ENCODE measurements at places on chromosomes 7 and 10.

DNA sequence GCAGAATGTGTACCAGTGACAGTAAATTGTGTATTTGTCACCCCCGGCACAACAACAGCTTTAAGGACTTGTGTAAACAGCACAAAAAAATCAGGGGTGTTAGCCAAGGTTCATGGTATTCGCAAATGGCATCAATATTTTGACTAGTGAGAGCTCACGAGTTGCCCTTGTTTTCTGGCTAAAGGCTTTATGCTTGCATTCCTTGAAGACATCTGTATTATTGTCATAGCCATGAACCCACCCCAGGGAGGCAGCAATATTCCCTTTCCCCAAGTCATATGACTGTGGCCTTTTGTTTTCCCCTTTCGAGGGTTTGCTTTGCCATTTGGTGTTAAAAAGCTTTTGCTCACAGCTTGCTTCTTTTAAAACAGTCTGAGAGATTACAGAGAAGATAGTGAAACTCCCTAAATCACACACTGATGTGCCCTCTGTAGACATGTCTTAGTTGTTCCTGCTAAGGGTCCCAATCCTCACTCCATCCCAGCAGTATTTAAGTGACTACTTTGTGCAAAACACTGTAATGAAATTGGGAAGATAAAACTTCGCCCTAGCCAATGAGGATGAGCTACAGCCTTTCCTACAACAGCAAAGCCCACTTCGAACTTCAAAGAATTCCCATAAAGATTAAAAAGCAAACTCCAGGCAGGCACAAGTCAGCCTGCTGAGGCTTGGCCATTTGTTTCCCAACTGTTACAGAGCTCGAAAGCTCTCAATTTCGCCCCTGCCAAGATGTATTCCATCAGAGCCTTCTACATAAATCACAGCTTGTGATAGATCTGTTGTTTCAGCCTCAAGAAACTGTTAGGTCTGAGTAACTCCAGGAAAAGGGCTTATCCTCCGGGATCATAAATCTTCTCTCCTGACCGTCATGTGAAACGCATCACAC, 172.3 kb downstream of the ADAM12 start:
- DNase-seq, result no peak

- no peak for DNase-seq
Observed at GRCh38 chr10:119817991-119818888, 54.4 kb downstream of the MCMBP start.

GRCh38 chr10:13853854-13854253, 267.1 kb downstream of the PRPF18 start:
- no peak for DNase-seq

GRCh38 chr10:113087165-113088029, 137.3 kb downstream of the TCF7L2 start:
- DNase-seq, result no peak

DNA sequence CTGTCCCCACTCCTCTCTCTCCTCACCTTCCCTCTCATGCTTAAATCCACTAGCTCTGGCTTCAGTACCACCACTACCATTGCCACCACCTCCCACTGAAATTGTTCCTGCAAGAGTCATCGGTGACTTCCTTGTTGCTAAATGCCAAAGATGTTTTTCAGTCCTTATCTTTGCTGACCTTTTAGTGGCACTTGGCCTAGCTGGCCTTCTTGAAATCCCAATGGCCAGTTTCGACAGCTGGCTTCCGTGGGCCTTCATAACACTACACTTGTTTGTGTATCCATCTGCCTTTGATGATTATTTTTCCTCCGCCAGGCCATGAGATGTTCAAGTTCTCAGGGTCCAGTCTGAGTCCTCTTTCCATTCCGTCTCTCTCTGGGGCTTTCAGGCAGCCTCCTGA, 118.2 kb upstream of the NANOS1 start:
- no peak for DNase-seq

DNA sequence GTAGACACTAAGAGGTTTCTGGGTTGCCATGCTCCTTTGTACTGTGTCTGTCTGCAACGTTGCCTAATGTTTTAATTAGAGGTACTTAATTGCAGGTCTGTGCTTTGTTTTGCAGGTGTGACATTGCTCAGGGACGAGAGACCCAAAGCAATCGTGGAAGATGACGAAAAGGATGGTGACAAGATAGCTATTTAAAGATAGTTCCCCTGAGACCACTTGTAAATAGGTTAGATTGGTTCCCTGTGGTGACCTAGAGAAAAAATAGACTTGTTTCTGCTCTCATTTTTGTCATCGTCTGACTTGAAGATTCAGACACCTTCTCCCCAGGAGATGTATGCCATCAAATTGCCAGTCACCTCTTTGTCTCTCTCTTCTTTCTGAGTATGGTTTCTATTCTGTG, 20.1 kb downstream of the PPP1R17 start:
- DNase-seq, result no peak

DNA sequence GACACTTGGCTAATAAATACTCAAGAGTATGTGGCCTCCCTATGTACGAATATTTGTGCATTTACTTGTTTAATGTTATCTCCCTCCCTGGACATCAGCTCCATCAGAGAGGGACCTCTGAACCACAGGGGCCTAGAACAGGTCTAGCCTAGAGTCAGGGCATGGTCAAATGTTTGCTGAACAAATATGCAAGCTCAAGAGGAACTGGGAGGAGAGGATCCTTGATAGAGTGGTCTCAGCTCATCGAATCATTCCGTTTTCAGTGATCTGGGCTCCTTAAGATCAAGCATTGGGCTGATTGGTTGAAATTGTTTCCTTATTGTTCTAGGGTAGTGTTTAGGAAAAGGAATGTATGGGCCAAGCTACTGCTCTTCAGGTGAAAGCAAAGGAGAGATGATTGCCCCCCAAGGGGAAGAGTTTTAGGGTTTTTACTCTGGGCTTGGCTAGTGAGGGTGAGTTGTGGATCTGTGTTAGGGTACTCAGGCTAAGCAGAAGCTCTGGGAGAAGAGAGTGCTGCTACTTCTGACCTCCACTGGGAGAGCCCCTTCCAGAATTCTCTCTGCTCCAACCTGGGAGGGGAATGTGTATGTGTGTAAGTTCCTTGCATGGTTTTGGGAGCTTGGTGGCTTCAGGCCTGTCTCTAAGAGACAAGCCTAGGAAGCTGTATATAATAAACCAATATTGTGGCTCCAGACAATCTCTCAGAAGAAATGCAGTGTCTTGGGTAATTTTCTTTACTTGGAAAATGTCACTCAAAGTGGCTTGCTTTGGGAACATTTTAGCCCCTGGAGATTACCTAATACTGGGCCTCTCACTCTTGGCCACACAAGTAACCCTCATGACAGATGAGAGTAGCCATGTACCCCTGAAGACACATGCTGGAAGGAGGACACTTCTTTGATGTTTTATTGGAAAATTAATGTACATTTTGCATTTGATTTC, 110.0 kb downstream of the EMX2 start:
- DNase-seq, result no peak

Measured in NCI-H1930 (cell line).